A172 (cell line): ENCODE measurements at places on chromosomes 12 and 14. TPM values are rescaled to one million over a fixed set of nuclear protein-coding genes. Genes with fewer than 3 reads are reported as not detected.

The MSI1 gene
- total RNA-seq: 0.57 and 1.6 TPM in 2 replicates

The ZNF891 gene
- 0.86 and 1.1 TPM in 2 replicates for total RNA-seq

- peak; percentile 55 for DNase-seq
These were observed 180.8 kb downstream of the EFCAB11 start for GRCh38 chr14:89773644-89774316.

DNA sequence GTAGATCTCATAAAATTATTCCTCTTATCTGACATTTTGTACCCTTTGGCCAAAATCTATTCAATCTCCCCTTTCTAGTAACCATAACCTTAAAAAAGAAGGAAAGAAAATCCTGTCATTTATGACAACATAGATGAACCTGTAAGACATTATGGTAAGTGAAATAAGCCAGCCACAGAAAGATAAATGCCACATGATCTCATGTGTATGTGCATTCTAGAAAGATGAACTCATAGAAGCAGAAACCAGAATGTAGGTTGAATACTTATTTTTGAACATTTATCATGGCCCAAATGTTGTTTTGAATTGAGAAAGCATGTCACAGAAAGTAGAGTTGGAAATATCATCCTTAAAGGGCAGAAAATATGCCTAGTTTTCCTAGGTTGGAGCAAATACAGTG is 1053.6 kb downstream of the SLC6A15 start:
- no peak for DNase-seq

The EPYC gene
- not detected in 2 replicates for total RNA-seq

DNA sequence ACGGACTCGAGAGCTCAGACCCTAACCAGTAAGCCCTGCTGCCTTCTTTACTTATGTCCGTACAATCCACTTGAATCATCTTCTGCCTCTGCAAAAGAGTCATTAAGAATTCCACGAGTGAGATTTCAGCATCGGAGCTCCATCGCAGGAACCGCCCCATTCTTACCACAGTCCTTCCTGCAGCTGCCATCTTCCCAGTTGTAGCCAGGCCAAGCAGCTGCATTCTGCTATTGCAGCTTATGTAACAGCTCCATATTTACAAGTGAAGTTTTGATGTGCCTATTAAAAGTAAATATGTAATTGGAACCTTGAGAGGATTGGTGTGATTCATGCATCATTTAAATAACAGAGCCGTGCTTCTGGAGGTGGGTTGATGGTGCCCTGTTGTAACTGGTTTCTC is 157.4 kb downstream of the KICS2 start:
- no peak for DNase-seq

DNA sequence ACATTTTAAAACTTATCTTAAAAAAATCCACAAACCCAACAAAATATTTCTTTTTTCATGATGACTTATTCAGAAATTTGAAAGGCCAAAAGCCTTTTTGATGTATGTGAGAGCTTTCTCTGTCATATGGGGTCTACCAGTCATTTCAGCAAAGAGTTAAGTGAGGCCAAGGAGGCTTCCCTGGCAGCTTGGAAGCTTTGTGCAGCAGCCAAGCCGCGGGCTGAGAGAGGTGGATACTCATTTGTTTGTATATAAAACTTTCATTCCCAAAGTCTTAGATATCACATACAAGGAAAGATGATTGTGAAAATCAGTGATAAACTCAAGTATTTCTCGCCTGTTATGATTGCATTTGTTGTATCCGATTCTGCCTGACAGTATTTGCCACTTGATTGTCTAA is 48.5 kb upstream of the RNU6-8 start:
- DNase-seq: no peak

DNA sequence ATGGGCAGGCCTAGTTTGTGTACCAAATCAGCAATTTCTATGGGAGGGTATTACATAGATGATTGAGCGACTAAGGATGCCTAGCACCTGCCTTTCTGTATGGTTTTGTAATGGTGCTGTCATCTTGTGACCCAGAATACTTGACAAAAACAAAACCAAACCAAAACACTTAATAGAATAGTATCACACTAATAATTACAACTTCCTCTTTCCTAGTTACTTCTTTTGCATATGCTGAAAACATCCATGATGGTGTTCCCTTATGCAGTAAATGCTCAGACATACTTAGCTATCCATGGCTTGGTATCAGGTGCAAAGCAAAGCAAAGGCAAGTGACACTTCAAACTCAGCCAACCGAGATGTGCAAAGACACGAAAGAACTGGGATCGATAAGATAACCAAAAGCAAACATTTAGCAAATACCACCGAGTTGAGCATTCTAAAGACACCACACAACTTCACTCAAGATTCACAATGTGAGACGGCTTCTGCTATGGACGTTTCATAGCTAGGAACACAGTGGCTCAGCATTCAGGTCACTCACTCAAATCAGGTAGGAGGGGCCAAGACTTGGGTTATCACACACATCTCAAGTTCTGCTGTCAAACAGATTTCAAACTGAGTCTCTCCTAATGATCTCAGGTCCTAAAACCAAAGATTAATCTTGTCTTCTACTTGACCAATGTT is 24.3 kb downstream of the PPP1CC start:
- no peak for DNase-seq

- DNase-seq: no peak
These were observed 3.3 kb upstream of the TTC9 start for GRCh38 chr14:70638416-70638815.

DNA sequence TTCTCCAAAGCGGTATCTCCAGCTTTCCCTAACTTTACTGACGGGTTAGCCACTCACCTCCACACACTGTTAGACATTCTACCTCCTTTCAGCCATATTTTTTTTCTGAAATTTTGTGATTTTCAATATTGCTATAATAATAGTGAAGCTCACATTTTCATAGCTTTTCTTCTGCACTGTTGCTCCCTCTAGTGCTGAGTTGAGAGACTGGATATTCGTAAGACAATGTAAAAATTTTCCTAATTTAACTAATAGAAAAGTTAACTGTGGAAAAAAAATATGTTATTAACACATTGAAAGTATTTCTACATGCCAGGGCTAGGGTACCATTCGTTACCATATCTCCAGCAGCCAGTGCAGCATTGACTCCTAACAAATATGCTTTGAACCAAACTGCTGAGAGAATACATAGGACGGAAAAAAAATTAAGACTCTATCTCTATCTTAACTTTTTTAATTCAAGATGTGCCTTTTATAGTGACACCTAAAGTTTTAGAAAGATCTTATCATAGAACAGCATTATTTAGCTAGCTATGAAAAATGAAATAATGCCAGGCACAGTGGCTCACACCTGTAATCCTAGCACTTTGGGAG is 48.7 kb upstream of the ABCC9 start:
- DNase-seq: peak; percentile 1

The DPY19L2 gene
- 2.1 and 18.8 TPM in 2 replicates for total RNA-seq

DNA sequence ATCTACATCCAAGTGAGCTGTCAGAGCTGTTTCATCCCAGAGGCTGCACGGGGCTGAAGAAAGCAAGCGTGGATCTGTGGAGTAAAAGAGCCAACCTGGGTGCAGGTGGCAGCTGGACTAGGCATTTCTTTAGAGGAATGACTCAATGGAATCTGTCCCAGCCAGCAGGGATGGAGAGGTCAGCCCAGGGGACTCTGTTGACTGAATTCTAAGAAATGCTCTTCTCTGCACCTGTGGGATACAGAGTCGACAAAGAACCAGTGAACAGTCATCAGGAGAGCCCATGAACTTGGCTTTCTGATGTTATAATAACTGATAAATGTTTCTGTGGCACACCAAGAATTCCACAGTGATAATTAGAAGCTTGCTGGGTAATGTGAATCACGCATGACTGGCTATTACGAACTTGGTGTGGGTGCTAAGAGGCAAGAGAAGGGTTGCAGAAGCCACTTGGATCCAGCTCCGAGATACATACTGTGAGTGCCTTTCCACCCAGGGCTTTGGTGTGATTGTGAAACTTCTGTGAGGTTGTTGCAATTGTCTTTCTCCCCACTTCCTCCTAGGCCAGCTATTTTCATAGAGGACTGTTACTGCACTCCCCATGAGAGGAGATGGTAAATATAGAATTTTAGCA is 16.2 kb downstream of the PYGL start:
- no peak for DNase-seq

- DNase-seq: no peak
These were observed 393.7 kb downstream of the BCL11B start for GRCh38 chr14:98878282-98878681.

DNA sequence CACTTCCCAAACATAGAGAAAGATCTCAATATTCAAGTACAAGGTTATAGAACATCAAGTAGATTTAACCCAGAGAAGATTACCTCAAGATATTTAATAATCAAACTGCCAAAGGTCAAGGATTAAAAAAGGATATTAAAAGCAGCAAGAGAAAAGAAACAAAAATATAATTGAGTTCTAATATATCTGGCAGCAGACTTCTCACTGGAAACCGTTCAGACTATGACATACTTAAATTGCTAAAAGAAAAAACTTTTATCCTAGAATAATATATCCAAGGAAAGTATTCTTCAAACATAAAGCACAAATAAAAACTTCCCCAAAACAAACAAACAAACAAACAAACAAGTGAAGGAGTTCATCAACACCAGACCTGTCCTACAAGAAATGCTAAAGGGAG is 92.4 kb downstream of the FSCB start:
- DNase-seq: no peak
